ENCODE measurements at places on chromosomes 16 and 17.

DNA sequence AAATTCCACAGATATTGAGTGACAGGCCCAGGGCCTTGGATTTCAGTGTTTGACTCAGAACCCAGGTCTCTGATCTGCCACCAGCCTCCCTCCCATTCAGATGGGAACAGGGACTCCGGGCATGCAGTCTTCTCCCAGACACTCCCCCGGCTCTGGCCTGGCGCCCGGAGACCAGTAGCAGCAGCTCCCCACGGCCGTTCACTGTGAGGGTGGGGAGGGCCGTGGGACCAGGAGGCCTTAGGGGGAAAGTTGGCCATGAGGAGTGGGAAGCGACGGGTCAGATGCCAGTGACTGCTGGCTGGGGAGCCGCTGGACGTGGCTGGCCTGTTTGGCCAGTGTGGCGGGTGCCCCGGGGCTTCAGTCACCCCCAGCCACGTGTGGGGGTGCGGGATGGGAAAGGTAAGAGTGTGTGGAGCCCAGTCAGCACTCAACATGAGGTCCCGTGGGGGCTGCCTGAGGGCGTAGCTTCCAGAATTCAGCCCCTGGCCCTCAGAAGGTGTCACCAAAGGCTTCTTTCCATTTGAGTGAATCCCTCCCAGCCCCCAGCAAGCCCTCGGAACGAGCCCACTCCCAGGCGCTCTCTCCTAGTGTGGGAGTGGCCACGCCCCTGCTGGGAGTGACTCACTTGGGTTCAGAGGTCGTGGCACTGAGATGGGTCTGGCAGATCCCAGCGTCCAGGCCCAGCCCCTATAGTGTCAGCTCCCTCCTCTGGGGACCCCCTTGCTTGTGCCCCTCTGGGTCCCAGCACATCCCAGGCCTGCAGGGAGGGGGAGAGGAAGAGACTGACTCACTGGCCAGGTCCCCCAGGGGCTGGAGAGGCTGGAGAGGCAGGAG lies 309.4 kb downstream of the SEC14L1 start:
- DNase-seq: peak; percentile 84

- no peak for DNase-seq
Measured at GRCh38 chr17:8532021-8532420, 96.3 kb downstream of the NDEL1 start.

DNA sequence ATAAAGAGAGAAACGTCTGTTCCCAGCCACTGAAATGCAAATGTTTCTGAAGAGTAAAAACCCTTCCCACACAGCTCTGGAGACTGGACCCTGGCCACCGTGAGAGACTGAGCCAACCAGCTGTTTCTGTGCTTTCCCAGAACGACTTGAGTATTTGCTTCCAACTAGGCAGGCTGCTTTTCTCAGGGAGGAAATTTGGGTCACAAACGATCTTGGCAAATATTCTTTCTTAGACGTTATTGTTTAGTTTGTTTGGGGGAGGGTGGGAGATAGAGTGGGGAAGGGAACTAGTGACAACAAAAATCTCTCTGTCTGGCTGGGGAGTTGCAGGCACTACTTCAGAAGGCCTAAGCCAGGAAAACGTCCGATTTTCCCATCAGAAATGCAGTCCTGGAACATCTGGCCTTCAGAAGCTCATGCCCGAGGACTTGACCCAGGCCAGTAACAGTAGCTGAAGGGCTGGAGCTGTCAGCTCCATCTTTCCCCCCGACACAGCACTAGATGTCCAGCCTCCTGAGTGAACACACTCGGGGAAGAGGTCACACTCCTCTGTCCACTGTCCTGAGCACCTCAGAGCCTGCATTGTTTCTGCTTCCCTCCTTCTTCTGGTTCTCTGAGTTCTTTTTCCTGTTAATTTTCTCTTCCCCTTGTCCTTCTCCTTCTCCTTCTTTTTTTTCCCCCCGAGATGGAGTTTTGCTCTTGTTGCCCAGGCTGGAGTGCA lies 4.0 kb downstream of the CCDC92B start:
- DNase-seq: no peak

- no peak for DNase-seq
Measured at GRCh38 chr17:39767147-39767546, 29.4 kb downstream of the GRB7 start.

- no peak for DNase-seq
Measured at GRCh38 chr17:76700617-76701470, 9.9 kb downstream of the MXRA7 start.

- DNase-seq: no peak
Measured at GRCh38 chr17:74663561-74663960, 40.0 kb upstream of the CD300E start.

DNA sequence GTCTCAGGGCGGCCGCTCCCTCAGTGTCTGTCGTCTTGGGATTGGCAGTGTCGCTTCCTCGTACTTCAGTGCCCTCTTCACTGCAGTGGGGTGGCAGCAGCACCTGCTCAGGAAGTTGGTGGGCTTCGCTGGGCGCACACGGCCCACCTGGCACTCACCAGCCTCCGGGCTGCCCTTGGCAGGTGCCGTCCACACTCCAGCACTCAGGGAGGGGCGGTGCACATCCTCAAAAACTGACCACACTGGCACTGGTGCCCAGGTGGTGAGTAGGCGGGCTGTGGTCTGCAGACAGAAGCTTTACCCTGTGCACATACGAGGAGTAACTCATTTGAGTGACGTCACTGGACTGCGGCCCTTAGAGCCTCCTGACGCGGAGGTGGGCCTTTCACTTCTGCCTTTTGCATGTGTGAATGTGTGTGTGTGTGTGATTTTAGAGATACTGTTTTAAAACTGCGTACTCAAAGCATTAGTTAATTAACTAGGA lies 94.6 kb downstream of the BANP start:
- DNase-seq: no peak

DNA sequence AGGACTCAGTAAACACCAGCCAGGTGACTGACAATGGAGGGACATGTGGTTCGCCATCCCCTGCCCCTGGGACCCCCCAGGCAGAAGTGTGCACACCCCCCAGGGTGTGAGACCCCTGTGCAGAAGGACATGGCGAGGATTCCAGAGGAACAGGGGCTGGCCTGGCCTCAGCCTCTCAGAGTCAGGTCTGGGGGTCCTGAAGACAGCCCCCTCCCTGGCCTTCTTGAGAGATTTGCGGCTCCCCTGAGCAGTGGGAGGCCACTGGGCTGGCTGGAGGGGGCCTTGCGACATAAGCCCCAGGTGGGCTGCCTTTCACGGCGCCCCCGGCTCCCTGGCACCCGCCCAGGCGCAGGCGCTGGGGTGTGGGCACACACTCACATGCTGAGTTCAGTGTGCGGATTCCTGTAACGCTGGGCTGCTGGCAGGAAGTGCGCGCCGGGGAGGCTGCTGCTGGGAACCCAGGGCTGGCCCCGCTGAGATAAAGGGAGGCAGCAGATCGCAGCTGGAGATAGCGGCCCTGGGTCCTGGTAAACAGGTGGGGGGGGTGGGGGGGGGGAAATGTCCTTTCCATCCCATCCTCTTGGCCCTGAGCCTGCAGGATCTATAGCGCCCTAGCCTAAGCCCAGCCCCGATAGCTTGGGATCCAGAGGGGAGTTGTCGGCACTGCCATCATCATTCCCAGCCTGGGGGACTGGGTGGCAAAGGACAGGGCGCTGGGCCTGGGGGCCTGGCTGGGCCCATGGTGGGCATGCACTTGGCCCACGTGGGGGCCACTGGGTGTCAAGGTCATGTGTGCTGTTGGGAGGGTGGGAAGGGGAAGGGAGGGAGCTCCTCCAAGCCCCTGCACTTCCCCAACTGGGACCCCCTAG lies 27.1 kb downstream of the TMEM235 start:
- peak; percentile 65 for DNase-seq

- DNase-seq: no peak
Measured at GRCh38 chr16:5379954-5380353, 282.4 kb upstream of the EEF2KMT start.

DNA sequence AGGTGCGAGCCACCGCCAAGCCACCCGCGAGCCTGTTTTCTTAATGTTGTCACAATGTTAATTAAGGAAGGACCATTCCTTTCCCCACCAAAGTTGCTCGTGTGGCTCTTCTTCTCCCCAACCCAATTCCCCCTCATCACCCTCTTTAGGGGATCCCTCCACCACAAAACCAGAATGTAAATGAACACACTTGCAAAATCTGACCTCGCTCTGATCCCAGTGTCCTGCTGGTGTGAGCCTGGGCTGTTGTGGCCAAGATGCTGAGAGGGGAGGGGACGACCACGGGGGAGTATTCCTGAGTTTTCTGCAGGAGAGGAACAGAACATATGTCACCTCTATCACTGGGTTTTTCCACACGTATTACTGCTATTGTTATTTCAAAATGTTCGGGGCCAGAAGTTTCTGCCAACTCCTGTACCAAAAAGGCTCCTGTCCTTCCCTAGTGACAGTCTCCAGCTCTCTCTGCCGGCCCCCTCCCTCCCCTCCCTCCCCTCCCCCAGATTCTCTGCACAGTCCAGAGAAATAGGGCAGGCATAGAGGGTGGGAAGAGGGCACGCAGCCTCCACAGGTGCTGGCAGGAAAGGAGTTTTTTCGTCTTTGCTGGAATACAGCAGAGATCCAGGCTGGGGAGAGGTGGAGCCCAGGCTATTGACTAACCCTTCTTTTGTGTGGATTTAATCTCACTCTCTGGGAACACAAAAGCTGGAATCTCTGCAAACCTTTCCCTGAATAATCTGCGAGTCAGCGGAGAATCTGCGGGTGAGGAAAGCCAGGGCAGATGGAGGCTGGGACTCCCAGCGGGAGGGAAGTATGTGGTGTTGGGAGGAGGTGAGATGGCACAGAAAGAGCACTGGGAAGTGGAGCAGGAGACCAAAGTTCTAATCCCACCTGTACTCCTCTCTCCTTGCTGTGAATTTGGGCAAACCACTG lies 4.5 kb upstream of the CA4 start:
- DNase-seq: peak; percentile 57

DNA sequence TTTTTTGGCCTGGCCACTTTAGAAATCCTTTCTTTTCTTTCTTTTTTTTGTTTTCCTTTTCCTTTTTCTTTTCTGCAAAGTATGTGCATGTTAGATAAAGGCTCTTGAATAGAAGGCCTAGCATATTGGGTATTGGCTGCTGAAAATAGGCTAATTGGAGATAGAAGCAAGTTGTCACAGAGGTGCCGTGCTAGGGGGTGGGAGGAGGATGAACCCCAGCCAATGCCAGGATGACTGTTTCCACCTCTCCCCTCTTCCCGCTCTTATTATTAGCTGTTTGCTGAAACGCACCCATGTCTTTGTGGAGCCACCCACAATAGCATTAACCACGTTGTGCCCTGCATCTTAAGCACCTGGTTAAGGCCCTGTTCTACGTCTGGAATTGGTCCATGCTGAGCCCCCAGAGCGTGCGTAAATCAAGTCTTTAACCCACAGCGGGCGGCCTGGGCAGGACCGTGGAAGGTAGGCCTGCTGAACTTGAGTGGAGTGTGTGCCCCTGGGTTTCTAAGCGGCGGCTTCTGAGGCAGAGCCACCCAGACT lies 123.6 kb downstream of the MSI2 start:
- DNase-seq: no peak

DNA sequence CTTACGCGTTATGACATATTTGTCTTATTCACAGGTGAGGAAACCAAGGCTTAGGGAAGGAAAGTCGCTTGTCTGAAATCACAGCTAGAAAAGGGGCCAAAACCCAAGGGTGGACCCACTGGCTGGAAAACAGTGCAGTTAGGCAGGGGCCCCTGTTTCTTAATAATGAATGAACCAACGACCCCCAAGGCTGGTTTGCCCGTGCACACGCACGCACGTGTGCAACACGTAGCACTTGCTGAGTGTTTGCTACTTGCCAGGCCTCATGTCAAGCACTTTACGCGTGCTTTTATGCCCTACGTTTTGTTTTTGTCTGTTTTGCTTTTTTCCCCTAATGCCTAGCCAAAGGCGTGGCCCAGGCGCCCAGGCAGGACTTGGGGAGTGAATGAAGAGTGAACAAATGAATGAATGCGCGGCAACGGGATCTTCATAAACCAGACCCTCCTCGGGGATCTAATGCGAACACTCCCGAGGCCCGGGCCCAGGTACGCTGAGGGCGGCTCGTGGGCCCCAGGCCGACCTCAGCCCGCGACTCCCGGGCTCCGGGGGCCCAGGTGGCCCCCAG lies 571 bp upstream of the USP10 start:
- DNase-seq: no peak

GRCh38 chr16:89729863-89730593 lies 8.7 kb downstream of the ZNF276 start:
- no peak for DNase-seq

DNA sequence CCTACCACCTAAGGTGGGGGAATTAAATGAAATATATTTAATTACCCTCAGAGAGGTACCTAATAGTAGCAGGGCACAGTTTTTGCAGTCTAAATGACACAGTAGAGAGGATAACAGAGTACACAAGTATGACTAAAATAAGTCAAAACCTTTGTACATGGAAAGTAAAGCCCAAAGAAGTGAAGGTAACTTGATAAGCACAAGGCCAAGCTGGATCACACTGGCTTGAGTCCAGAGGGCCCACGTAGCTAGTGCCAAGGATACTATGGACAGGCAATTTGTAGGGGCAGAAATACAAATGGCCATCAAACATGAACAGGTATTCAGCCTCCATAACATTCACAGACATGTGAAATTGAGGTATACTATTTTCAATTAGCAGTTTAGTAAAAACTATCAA lies 7.6 kb downstream of the MYO18A start:
- DNase-seq: no peak

DNA sequence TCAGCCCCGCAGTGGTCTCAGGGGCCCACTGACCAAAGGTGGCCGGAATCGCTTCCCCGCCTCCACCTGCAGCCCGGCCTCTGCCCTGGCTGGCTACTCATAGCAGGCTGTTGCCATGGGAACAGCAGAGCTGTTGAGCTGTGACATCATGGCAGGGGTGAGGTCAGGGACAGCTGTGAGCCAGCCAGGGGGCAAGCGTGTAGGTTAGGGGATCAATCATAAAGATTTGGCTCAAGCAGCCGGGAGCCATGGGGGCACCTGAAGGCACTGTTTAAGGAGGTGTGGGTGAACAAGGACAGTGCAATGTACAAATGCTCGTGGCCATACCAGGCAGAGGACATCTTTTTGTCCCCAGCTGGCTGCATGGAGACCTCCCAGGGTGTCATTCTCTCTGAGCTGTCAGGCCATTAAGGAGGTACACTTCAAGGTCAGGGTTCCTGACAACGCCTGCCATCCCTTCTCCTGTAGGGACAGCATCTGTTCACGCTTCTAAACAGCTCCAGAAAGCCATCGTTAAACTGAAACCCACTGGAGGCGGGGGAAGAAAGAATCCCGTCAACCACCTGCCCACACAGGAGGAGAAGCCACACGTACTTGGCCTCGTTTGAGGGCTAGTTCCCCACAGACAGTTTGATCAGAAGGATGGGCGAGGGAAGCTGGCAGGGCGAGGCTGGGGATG lies at the start of gene CEP295NL:
CEP295NL (minus strand) TSS at position 101 of the 679 bp plus-strand sequence. CDS start 1,373 bp downstream, outside the sequence.
- no peak for DNase-seq

- DNase-seq: no peak
Measured at GRCh38 chr17:17736205-17737183, 55.2 kb downstream of the RAI1 start.

GRCh38 chr17:30091771-30092170 lies 24.8 kb upstream of the NSRP1 start:
- no peak for DNase-seq

GRCh38 chr17:55068862-55069811 lies 100.6 kb downstream of the STXBP4 start:
- no peak for DNase-seq

- peak; percentile 93 for DNase-seq
Measured at GRCh38 chr17:7208027-7208571, 11.5 kb downstream of the DLG4 start.

All from H9 (cell line).